ENCODE measurements at places on chromosomes 5 and 9. TPM values are rescaled to one million over a fixed set of nuclear protein-coding genes. Genes with fewer than 3 reads are reported as not detected.

Gene ISL1
- 0.14 TPM for polyA plus RNA-seq

Gene UNC13B
- 28.7 TPM for polyA plus RNA-seq

DNA sequence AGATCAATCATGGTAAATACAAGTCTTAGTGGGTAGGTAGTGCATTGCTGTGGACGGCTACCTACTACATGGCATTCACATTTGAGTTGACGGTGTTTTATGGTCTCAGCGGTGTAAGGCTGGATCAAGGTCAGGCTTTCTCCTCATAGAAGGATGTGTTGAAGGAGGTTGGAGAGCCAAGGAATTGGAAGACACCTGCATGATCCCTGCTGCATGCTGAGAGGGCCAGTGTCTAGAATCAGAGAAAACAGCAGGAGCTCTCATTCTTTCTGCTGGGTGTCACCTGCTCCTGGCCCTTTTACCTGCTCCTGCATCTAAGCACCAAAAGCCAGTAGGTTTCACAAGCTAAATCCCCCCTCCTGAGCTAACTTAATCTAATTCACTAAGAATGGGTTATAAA, 88.2 kb downstream of the RGS7BP start:
- no peak for DNase-seq
- no peak overlapping the region for H3K4me3 ChIP-seq
- H3K36me3 ChIP-seq = no peaks in the 10 kb centered on the region
- H3K27ac ChIP-seq = no peak overlapping the region
- no peaks in the 10 kb centered on the region for H3K27me3 ChIP-seq
- no peaks in the 10 kb centered on the region for H3K4me1 ChIP-seq

GRCh38 chr5:43171926-43172325, 20.1 kb upstream of the NIM1K start:
- H3K4me3 ChIP-seq = no peak overlapping the region
- no peaks in the 10 kb centered on the region for H3K4me1 ChIP-seq
- no peak overlapping the region for H3K27ac ChIP-seq

- H3K36me3 ChIP-seq = no peaks in the 10 kb centered on the region
- H3K27me3 ChIP-seq = no peaks in the 10 kb centered on the region
- DNase-seq = no peak
- H3K4me1 ChIP-seq = no peaks in the 10 kb centered on the region
These were observed 1786.8 kb upstream of the ACO1 start for GRCh38 chr9:30597608-30598007.

Measured in H1 (cell line).